Activated naive CD4-positive, alpha-beta T cell (primary cell): ENCODE measurements at places on chromosomes 7 and 10.

GRCh38 chr10:21467633-21468032, 57.8 kb downstream of the SKIDA1 start:
- no peak for DNase-seq

- DNase-seq: no peak
Measured at GRCh38 chr10:35898716-35899440, 256.8 kb upstream of the FZD8 start.

DNA sequence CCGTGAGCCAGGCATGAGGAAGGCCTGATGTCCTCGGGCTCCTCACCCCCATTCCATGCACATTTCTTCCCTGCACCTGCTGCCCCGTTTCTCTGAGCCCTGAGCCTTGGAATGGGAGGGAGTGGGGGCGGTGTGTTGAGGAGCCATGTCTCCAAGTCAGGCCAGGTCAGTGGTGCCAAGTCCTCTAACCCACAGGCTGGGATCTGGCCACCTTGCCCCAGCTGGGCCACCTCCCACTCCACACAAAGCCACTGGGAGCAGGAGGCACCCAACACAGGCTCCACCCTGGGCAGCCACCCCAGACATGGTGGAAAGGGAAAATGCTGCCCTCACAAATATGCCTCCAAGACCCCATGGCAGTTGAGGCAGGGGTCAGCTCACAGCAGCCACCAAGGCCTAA, 27.7 kb downstream of the ZCCHC24 start:
- DNase-seq: no peak

GRCh38 chr7:132321387-132321786, 254.9 kb downstream of the PLXNA4 start:
- no peak for DNase-seq

- no peak for DNase-seq
Measured at GRCh38 chr10:63027531-63027930, 105.6 kb upstream of the NRBF2 start.

DNA sequence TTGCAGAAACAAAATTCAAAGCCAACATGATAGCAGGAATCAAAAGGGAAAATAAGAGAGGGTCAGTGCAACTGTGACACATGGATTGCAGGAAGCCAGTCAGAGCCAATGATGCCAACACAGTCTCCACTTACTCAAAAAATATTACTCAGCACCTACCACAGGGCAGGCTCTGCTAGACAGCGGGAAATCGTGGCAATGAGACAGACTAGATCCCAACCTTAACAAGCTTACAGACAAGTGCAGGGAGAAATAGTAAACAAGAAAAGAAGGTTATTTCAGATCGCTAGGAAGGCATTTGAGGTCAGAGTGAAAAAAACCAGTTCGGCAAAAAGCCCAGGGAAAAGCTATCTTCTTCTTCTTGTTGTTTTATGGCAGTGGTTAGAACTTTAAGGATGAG, 45.2 kb upstream of the NPFFR1 start:
- no peak for DNase-seq

- DNase-seq: no peak
Measured at GRCh38 chr7:90387470-90388240, 15.6 kb upstream of the CLDN12 start.

DNA sequence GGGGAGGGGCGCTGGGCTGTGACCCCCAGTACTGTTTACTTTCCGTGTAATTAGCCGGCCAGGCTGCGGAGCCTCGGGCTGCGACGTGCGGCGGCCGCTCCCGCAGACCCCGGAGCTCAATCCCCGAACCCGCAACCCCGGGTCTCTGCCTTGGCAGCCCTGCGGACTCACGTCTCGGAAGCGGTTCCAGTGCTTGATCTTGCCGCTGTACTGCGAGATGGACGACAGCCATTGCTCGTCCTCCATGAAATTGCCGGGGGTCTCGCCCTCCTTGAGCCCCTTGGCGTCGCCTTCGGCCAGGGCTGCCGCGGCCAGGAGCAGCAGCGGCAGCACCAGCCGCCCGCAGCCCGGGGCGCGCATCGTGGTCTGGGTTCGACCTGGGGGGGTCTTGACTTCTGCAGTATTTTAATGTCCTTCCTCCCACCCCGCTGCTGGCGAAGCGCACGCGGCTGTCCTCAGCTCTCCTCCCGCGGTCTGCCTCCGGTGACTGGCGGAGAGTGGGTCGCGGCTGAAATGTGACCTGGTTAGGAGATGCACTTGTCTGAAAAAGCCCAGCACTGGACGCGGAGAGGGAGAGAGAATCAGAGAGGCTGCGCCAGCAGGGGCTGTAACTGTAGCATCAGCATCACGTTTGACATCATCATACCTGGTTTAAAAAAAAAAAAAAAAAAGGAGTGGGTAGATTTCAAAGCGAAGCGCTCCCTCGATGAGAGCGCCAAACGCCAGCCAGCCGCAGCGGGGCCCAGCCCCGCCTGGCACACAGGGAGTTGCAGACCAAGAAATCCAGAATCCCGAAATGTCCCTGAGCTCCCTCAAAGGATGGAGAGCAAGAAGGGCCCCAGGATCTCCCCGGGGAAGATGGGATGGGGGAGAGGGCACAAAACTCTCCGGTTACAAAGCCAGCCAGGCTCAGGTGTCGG, at the start of gene SPOCK2:
Gene SPOCK2 (minus strand): TSS at position 583 of the 920 bp plus-strand sequence. CDS start 223 bp downstream, at position 360.
- peak; percentile 60 for DNase-seq

- DNase-seq: no peak
Measured at GRCh38 chr10:132933308-132934042, 8.9 kb downstream of the CFAP46 start.

- DNase-seq: no peak
Measured at GRCh38 chr7:158740013-158740656, 35.5 kb upstream of the NCAPG2 start.

GRCh38 chr10:30580241-30580640, 49.3 kb downstream of the LYZL2 start:
- DNase-seq: no peak

- DNase-seq: no peak
Measured at GRCh38 chr10:130809181-130809580, 502.3 kb downstream of the TCERG1L start.

DNA sequence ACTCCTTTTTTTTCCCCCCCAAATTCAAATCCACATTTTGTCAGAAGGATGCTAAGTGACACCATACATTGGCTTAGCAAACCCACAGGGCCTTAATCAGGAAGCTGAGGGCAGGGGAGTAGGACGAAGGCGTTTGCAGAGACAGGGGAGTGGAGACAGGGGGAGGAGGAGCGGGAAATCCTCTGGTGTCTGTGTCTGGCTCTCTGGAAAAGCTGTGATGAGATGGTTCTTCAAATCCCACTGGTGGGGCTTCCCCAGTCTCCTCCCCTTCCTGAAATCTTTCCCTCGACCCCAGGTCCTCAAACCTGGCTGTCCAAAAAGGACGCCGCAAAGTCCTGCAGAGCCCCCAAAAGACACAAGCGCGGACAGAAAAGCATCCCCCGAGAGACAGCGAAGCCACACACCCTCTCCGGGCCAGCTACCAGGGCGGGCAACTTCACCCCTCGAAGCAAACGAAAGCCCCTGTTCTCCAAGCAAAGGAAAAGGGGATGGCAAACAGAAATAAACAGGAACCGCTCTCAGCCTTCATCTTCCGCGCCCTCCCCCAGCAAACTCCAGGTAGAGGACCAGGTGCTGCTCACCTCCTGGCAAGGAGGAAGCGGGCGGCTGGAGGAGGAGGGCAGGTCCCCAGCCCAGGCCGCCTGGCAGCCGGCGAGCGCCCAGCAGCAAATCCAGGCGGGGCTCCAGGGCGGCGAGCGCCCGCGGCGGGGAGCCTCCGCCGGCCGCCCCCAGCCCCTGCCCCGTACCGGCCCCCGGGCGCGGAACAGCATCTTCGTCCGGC, 520 bp downstream of the ELAPOR2 start:
- peak; percentile 13 for DNase-seq

GRCh38 chr10:104614245-104614831, 26.8 kb upstream of the SORCS3 start:
- no peak for DNase-seq

DNA sequence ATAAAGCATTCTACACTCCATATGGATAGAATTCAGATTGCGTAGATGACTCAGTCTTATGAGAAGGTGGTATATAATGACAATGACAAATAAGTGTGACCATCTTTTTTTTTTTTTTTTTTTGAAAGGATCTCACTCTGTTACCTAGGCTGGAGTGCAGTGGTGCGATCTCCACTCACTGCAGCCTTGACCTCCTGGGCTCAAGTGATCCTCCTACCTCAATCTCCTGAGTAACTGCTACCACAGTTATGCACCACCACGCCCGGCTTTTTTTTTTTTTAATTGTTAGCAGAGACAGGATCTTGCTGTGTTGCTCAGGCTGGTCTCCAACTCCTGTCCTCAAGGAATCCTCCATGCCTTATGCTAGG, 43.2 kb upstream of the NRP1 start:
- DNase-seq: no peak

- no peak for DNase-seq
Measured at GRCh38 chr10:126806498-126806897, 98.7 kb upstream of the DOCK1 start.

DNA sequence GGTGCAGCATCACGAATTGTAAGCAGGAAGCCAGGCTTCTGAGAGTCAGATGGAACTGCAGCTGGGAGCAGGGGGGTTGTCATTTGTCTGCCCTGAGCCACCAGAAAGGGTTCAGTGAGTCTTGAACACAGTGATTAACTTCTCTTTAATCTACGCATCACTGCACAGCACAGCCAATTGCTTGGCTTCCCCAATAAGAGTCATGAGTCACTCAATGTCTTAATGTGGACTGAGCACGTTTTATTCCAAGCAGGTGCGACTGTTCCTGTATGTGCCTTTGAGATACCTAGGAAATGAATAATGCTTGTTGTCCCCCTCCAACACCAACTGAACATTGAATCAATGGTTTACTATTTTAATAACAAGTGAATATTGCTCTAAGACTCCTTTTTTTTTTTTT, 26.0 kb upstream of the PLEKHA1 start:
- DNase-seq: no peak

DNA sequence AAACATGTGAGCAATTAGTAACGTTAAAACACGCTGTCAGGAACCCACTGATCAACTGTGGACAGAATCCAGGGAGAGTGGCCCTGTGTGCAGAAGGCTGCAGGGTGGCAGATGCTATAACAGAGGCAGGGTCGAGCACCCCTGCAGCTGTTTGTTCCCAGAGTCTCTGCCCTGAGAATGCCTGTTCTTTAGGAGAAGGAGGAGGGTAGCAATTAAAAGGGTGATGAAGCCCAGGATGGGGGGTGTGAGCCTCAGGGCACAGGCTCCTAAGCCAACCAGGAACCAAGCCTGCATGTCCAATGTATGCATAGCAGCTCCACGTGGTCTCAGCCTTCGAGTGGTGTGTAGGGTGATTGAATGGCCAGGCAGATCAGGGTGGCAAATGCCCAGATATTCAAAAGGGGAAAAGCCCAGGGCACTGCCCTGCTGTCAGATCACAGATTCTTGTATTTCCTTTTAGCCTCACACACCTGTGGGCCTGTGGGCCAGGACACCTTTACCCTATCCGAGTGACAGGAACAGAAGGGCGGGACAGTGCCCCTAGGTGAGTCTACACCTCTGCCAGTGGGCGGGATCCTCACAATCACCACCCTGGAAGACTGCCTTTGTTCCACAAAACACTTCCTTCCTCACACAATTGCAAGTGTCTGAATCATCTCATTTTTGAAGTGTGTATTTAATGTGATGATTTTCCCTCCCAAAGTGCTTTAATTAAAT, 7.3 kb downstream of the WDFY4 start:
- DNase-seq: no peak

DNA sequence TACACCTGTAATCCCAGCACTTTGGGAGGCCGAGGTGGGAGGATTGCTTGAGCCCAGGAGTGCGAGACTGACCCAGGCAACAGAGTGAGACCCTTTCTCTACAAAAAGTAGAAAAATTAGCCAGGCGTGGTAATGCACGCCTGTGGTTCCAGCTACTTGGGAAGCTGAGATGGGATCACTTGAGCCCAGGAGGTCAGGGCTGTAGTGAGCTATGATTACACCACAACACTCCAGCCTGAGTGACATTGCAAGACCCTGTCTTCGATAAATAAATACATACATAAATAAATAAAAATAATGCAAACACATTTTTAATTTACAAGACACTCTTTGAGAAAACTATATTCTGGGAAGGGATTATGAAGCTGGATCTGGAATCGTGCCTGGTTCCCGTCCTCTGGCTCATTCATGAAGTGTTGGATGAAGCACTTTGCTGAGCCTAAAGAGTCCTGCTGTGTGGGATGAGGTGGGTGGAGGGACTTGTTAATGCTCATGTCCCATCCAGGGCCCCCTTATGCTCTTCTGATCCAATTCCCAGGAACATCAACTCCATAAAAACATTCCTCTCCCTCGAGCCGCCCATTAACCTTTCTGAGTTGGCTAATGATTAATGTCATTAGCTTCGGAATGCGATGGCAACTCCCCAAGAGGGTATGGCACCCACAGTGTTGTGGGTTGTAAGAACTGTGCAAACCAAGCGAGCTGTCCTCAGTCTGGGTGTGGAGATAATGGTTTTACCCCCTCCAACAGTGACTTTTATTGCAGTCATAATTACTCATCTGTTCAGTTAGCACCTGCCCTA, 236.3 kb downstream of the BAMBI start:
- DNase-seq: no peak

DNA sequence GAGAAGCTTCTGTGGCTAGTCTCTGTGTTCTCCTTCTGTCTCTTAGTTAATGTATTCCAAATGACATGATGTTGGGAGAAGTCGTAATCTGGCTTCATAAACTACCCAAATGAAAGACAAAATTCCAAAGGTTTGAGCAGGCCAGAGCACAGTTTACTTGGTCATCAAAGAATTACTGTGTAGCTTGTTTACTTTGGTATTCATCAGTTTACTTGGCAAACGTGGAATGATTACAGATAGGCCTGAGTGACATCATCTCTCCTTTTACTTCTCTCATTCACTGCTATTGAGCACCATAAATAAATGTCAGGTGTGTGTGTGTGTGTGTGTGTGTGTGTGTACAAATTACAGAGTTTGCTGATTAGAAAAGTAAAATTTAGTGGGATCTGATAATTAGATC, 327.3 kb downstream of the PHTF2 start:
- no peak for DNase-seq

- DNase-seq: no peak
Measured at GRCh38 chr10:35705051-35705450, 63.0 kb upstream of the FZD8 start.

- DNase-seq: no peak
Measured at GRCh38 chr10:87882555-87883294, 19.3 kb downstream of the PTEN start.

DNA sequence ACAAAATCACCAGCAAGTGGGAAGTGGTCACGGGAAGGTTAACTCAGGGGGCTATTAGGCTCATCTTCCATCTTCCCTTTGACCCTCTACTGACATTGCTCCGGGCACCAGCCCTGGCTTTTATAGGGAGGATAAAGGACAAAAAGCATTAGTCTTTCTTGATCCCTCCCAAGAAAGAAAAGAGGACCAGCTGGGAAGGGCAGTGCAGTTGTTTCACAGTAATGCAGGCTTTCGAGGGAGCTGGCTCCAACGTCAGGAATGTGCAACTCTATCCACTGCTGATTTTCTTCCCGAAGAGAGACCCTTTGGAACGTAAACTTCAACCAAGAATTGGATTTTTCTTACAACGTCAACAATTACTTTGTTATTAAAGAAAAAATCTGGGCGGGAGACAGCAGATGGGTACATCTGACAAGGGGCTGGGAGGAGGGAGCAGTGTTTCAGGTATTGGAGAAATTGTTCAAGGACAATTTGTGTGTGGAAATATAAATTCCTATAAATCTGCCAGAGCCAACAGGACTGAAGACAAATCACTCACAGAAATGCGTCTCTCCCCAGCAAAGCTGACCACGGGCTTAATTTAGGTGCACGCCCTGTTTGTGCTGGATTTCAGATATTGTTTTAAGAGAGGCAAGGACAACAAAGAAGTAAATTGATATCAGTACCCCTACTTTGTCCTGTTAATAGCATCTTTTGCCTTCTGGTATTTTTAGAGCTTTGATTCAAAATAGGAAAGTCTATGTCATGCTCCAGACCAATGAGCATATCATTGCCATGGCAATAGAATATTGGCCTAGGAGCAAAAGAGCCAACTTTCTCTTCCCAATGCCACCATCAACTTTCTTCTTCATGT, 23.4 kb upstream of the ARID5B start:
- no peak for DNase-seq
